ENCODE measurements at places on chromosomes 5 and 9. TPM values are rescaled to one million over a fixed set of nuclear protein-coding genes. Genes with fewer than 3 reads are reported as not detected.

The RHOBTB3 gene
- total RNA-seq, result 21.4 TPM

DNA sequence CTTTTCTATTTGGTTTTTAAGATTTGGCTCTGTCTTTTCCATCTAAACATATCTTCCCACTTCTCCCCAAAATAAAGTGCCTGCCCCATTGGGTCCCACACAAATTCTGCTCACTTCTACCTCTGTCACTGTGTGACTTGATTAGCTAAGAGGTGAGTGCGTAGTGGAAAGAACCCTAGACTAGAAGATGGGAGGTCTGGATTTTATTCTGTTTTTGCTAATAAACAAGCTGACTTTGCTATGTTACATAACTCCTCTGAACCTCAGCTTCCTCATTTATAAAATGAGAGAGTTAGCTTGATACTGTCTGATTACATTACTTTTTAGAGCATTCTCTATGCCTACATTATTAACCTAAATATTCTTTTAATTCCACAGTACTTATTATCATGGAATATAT lies 51.3 kb upstream of the PTGER4 start:
- no peak for DNase-seq

GRCh38 chr9:111857555-111858211 lies 38.9 kb upstream of the UGCG start:
- DNase-seq, result no peak

DNA sequence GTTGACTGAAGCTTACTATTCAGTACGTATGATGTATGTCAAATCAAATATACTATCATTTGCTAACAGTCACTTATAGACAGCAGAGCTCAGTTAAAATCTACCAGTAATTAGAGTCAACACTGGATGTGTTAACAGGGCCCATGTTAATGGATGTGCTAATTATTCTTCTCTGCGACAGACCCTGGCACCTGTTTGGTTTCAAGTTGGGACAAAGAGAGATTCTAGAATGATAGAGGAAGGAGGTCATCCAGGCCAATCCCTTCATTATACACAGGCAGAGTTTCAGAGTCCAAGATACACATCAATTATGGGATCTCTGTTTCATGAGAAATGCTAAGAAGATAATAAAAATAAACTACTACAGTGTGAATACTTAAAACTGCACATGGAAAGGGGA lies 615.0 kb downstream of the ZNF608 start:
- no peak for DNase-seq

- no peak for DNase-seq
Measured at GRCh38 chr9:129524582-129525270, 96.2 kb downstream of the C9orf50 start.

DNA sequence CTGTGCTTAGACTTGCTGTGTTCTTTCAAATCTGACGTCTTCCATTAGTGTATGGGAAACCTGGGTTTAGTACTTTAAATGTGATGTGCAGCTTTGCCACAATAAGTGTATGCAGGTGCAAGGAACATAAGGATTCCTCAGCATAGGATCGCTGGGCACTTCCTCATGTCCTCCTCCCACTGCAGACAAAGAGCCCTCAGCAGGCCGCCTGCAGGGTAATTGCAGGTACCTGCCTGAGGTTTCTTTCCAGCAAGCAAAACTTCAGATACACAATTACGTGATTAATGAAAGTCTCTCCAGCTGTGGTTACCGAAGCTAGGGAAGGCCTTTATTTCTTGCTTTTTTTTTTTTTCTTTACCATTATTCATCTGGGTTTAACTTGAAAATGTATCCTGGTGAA lies 233.1 kb downstream of the RFK start:
- no peak for DNase-seq

- DNase-seq, result no peak
Measured at GRCh38 chr9:132881826-132882225, 3.1 kb downstream of the SPACA9 start.

Measured in esophagus squamous epithelium (tissue), 5 donors.